ENCODE measurements at places on chromosomes 12 and 14.

- no peak for DNase-seq
Observed at GRCh38 chr12:124851342-124851741, 12.3 kb downstream of the SCARB1 start.

GRCh38 chr14:75486318-75486717, 36.0 kb upstream of the BATF start:
- no peak for DNase-seq

DNA sequence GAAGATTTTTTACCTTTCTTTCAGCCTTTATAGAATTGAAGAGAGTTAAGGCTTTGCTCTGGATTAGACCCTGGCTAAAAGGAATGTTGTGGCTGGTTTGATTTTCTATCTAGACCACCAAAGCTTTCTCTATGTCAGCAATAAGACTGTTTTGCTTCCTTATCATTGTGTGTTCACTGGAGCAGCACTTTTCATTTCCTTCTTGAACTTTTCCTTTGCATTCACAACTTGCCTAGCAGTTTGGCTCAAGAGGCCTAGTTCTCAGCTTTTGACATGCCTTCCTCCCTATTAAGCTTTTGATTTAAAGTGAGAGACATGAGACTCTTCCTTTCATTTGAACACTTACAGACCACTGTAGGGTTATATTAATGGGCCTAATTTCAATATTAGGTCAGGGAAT, 64.1 kb upstream of the USP15 start:
- no peak for DNase-seq

GRCh38 chr14:79599239-79599638, 612.1 kb downstream of the DIO2 start:
- DNase-seq = no peak

DNA sequence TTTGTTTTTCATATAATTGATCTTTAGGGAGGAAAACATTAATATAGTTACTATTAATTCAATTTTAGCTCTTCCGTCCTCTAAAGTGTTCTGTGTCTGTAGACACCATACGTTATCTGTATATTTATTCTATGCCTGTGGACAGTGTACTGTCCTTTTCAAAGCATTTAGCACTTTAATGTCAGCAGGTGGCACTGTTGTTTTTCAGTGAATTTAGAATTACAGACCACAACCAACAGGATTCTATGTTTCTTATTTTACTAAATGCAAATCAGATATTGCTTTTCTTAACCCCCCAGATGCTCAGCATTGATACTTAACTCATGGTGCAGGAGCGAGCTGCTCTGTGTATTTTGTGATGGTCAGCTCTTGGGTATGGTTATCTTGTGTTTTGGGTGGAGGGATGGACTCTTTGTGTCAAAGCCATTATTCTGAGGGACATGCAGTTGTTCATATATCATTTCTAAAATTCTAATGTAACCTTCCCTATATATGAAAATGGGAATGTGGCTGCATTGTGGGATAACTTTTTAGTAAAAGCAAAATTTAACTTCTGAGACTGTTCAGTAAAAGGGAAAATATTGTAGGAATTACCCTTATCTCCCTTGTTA, 65.2 kb downstream of the PAPOLA start:
- peak; percentile 49 for DNase-seq

- DNase-seq = no peak
Observed at GRCh38 chr12:51139292-51139844, 33.6 kb downstream of the TFCP2 start.

DNA sequence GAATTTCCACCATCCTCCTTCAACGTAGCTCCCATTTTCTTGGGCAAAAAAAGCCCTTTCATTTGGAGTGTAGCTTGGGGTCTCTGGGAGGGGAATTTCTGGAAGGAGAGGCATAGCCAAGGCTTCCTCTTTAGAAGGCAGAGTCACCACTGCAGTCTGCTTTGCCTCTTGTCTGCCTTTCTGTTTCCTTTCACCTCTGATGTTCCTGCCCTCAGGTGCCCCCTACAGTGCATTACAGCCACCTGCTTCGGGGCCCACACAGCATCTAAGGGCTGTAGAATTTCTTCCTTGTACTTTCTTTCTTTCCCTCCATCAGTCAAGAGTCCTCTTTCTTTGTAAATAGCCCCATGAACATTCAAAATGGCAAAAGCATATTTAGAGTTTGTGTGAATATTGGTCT, 1313.9 kb downstream of the TMEM121 start:
- DNase-seq = no peak

DNA sequence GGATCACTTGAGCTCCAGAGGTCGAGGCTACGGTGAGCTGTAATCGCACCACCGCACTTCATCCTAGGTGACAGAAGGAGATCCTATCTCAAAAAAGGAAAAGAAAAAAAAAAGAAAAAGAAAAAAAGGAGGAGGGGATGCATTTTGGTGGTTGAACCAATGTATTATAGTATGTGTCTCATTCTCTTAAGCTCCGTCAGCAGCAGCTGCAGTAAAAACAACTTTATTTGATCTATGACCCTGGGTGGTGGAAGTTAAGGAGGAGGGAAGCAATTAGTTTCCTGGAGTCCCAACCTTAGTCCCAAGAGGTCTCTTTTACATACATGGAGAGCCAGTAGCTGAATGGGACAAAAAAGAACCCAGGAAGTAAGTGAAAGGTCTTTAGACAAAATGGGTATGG, 26.8 kb upstream of the APOF start:
- no peak for DNase-seq

- no peak for DNase-seq
Observed at GRCh38 chr14:75226755-75227544, 50.5 kb upstream of the TMED10 start.
